MV-4-11 (cell line): ENCODE measurements at places on chromosomes 2 and 18.

GRCh38 chr2:122988395-122989221 lies 1036.5 kb upstream of the CNTNAP5 start:
- no peak for DNase-seq

- DNase-seq: no peak
These were observed 149.1 kb downstream of the ATAD2B start for GRCh38 chr2:23777826-23778225.

DNA sequence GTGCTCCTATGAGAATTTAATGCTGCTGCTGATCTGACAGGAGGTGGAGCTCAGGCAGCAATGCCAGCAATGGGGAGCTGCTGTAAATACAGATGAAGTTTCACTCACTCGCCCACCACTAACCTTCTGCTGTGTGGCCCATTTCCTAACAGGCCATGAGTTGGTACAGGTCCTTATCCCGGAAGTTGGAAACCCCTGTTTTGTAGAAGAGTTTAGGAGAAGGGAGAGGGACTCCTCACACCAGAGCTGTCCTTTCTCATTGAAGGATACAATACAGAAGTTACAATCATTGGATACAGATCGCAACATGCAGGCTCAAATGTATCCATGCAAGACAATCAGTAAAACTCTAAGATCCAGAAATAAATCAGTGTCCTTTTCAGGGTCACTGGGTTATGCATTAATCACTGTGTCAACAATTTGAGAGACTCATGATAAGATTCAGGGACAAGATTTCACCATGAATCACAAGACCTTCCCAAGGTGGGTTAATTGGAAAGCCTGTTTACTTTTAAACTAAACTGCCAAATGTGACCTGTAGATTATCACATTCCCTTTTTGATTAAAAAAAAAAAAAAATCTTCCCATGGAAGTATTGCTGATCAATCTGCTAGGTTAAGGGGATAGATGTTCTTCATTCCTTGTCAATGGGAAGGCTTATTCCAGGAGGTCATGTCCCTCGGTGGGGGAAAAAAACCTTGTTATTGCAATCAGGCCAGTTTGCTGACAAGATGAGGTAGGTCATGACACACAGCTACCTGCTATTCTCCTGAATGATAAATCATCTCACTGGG lies 97.2 kb downstream of the SP100 start:
- no peak for DNase-seq

- no peak for DNase-seq
These were observed 14.3 kb upstream of the MC5R start for GRCh38 chr18:13809531-13810255.

- DNase-seq: no peak
These were observed 29.4 kb upstream of the FRZB start for GRCh38 chr2:182895798-182896197.

GRCh38 chr2:57569396-57569795 lies 477.2 kb upstream of the VRK2 start:
- DNase-seq: no peak

DNA sequence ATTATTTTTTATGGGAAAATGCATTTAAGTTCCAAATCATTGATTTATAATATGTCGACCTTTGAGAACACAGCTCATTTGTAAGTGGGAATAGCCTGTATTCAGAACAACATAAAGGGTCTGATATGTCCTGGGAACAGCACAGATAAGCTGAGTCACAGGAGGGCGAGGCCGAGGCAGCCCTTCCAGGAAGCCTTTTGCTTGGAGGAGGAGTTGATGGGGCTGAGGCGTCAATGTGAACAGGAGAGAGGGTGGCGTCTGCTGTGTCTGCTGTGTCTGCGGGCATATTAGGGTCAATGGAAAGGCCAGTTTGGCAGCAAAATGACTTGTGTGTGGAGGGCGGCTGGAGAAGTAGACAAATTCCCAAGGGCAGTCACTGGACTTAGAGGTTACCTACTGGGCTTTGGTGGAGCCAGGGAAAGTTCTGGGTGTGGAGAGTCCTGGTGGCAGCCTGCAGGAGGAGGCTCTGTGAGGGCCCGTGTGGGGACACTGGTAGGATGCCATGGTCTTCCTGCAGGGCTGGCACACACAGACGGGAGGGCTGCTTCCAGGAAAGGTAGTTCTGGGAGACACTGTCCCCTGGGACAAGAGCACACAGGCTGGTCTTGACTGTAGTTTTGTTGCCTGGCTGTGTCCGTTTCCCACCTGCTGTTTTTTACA lies 128.1 kb downstream of the GLI2 start:
- DNase-seq: no peak

DNA sequence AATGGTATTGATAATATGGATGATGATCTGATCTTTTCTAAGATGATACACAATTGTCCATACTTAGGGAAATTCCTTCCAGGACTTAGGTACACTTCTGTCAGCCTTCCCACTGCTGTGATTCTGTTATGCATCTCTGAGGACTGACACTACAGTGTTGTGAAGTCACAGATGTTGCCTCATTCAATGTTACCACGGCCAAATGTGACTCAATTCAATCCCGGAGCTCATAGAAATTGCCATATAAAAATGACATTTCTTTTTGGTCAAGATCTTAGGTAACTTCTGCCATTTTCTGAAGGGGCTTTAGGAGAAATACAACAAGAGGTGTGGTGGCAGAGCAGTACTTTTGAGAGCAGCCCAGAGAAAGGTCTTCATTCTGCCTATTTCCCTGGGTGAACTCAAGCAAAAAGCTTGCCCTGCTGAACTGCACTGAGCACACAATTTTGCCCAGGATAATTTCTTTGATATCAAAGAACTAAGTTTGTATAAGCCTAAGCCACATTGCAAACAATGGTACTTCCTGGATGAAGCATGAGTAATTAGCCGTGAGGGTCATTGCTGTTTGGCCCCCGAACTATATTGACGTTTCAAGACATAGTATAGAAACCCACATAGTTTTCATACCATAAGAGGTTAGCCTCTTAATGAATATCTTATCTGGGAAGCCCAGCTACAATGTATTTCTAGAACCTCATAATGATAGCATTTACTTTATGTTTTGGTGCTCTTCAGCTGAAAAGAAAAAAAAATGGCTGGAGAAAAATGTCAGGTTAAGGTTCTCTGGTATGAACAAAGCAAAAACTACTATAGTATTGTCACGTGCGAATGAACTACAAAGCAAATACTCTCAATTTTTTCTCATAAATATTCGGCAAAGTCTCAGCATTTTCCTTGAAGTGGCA lies 437.4 kb downstream of the MEIS1 start:
- no peak for DNase-seq

DNA sequence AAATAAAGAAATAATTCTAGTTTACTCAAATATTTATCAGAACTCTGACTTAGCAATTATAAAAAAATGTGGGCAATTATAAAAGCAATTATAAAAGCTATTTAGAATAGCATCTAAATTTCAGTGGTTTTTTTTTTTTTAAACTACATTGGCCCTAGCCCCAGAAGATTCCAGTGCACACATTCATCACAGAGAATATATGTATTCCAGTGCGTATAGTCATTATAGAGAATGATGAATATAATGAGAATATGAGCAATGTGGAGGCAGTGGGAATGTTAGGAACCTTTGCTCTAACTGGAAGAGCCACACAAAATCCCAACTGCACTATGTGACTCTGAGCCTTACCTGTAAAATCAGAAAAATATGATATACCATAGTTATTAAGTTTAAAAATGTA lies 10.5 kb downstream of the MAP3K2 start:
- DNase-seq: no peak

GRCh38 chr2:105478670-105479069 lies 79.8 kb upstream of the FHL2 start:
- DNase-seq: no peak

DNA sequence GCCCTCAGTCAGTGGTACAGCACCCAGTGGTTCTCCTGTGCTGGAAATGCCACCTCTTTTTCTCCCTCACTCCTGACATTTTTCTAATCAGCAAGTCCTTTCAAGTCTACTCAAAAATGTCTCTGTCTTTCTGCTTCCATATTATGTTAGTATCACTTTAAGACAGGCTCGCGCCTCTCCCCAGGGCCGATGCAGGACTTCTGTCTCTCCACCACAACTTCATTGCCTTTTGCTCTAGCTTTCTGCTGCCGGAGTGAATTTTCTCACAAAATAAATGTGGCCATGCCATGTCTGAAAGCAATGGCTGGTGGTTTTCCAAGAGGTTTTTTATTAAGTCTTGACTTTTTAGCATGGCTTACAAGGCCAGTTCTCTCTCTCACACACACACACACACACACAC lies 73.6 kb downstream of the AOX1 start:
- DNase-seq: no peak

DNA sequence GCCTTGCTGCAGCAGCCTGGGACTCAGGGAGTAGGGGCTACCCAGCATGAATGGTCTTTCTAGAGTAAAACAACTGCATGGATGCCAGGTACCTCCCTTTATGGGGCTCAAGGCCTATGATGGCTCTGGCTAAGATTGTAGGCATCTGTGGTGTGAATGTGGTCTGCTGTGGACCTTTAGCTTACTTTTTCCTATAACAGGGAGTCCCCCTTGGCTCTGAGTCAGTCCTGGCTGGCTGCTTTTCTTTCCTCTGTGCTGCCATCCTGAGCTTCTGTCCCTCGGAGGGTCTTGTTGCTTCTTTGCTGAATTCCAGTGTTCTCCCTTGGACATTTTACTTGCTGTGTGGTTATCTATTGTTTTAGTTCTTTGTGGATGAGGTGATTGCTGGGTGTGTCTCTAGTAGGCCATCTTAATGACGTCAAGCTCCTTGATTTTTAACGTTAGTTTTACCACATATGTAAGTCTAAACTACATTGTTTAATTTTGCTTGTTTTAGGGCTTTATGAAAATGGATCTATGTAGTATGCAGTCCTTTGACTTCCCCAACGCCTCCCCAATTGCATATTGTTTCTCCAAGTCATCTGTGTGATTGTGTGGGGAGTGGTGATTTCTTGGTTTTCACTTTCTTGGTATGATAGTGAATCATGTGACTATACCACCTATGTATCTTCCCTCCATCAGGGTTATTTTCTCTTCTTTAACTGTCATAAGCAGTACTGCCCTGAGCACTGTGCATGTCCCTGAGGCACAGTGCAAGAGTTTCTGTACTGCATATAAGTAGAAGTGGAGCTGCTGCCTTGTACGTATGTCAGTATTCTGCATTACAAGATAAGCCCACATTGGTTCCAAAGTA lies 92.4 kb downstream of the NCK2 start:
- no peak for DNase-seq

GRCh38 chr2:185108588-185108987 lies 510.3 kb downstream of the ZNF804A start:
- DNase-seq: no peak

- DNase-seq: no peak
These were observed 261.6 kb upstream of the SPOPL start for GRCh38 chr2:138239902-138240491.

DNA sequence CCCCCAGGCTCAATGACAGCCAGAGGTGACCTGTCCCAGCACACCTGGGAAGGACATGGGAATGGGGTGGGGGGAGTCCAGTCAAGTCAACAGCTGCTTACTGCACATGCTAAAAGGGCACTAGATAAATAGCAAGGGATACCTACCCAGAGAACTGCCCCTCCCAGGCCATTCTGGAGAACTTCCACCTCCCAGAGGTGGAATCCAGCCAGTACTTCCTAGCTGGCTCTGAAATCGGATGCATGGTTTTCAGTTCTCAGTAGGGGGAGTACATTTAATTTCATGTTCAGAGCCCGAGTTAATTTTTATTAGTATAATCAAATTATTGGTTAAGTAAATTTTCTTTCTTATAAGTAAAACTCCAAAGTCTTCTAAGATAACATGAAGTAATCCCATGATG lies 28.9 kb upstream of the ITGA6 start:
- DNase-seq: no peak

DNA sequence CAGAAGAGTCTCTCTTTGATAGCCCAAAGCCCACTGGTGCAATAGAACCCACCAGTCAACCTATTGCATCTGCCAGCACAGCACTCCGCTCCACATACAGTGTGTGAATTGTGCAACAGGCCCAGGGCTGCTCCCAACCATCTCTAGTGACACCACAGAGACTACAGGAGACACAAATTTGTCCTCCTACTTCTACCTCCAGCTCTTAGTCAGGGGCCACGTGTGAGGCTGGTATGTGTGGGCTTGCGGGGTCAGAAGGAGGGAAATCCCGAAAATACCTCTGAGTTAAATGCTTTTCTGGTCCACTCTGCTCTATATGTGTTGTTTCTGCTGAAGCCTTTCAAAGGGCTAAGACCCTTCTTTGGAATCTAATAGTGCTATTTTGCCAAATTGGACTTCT lies 18.0 kb downstream of the DGUOK start:
- no peak for DNase-seq

- no peak for DNase-seq
These were observed 146.1 kb upstream of the LINC00305 start for GRCh38 chr18:64294967-64295366.

DNA sequence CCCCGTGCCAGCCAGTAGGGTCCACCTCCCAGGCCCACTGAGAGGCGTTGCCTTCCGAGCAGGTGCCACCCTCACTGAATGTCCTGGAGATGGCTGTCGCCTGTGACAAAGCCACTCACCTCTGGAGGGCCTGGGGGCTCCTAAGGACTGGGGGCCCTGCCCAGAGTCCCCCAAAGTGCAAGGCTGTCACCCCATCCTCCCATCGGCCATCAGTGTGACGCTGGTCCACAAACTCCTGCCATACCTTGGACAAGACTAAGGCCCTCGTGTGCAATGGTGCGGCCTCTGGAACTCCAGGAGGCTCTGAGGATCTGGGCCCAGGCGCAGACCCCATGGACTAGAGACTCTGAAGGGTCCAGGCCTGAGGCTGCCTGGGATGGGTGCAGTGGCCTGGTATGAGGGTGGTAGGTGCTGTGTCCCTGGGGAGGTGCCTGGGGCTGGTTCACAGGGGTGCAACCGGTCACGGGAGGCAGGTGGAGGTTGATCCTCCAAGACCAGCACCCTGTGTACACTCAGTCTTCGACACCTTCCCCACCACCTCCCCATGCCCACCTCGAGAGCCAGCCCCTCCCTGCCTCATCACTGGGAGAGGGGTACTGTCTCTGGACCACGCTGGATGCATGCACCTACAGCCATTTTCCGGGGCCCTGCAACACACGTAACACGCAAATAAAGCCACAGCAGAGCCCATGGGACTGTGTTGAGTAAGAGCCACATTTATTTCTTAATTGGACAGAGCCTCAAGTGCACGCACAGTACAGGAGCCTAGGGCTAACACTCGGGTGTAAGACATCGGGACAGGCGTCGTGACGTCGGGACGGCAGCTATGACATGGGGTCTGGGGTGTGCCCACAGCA lies 21.6 kb downstream of the AQP12A start:
- DNase-seq: no peak

GRCh38 chr2:126876631-126877030 lies 22.1 kb upstream of the TEX51 start:
- no peak for DNase-seq

GRCh38 chr2:25367296-25367695 lies 25.6 kb upstream of the DNMT3A start:
- no peak for DNase-seq

- DNase-seq: peak; percentile 44
These were observed 4.2 kb upstream of the ROCK1 start for GRCh38 chr18:21115519-21116411.

DNA sequence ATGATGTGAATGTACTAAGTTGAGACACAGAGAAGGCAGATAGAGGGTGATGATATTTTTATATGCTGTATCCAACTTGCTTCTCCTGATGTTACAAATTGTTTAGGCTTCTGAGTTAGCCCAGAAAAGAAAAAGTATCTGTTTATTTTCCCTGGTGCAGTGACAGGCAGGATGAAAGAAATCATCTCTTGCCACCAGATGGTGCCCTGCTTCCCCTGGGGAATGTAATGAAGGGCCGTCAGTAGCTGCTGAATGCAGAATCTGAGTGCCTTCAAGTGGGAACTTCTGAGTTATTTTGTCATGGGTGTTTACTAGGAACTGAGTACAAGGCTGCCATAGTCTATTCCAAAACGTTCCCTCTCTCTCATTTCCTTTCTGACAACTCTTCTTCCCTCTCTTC lies 525.6 kb downstream of the MBD2 start:
- no peak for DNase-seq

GRCh38 chr18:13176847-13177246 lies 41.7 kb upstream of the LDLRAD4 start:
- DNase-seq: no peak
